ENCODE measurements at places on chromosomes 6 and 20.

GRCh38 chr6:111407686-111408085, 75.3 kb downstream of the REV3L start:
- DNase-seq = no peak

DNA sequence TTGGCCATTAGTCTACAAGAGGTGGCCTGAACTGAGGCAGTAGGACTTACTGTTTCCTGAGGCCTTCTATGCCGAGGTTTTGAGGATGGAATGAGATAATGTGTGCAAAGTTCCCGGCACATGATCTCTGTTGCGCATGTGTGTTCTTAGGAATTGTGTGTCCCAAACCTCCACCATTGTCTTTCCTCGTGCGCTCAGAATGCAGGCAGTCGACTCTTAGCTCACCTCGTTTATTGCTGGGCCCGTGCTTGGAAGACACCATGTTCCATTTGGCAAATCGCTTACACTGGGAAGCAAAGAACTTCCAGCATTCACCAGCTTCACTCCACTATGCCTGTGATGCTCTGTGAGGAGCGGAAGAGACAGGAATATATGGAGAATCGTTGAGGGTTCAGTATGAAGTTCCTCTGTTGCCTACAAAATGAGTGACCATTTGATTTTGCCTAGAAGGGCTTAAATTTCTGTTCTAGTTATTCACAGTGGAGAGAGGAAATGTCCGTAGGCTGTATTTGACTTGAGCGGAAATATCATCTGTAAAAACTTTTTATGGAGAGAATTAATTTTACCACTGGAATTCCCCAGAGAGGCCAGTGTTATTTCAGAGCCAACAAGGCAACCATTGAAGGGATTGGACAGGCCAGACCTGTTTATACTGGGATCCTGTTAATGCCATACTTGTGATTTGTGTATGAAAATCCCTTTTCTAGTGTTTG, 75.7 kb upstream of the CLDN20 start:
- DNase-seq = no peak

DNA sequence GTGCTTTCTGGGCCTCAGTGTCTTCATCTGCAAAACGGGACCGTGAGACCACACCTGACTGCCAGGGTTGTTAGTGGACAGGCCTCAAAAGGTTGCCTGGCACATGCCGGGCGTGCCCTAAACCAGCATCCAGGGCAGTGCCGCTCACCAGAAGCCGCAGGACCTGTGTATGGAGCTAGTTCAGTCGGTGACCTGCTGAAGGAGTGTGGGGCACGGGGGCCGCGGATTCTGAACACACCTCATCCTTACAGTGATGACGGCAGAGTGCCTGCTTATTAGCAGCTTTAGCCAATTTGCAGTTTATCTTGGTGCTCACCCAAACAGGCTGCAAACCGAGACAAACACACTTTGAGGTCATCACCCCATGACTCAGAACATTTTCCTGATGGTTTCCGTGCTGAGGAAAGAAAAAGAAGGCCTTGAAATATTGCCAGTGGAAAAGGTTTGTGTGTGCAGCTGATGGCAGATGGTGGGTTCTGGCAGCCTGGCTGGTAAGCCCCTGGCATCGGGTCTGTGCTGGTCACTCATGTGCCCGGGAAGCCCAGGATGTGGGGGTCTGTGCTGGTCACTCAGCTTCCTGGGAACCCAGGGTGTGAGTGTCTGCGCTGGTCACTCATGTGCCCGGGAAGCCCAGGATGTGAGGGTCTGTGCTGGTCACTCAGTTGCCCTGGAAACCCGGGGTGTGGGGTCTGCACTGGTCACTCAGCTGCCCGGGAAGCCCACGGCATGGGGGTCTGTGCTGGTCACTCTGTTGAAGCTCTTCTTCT, 153.8 kb downstream of the ERMARD start:
- no peak for DNase-seq

DNA sequence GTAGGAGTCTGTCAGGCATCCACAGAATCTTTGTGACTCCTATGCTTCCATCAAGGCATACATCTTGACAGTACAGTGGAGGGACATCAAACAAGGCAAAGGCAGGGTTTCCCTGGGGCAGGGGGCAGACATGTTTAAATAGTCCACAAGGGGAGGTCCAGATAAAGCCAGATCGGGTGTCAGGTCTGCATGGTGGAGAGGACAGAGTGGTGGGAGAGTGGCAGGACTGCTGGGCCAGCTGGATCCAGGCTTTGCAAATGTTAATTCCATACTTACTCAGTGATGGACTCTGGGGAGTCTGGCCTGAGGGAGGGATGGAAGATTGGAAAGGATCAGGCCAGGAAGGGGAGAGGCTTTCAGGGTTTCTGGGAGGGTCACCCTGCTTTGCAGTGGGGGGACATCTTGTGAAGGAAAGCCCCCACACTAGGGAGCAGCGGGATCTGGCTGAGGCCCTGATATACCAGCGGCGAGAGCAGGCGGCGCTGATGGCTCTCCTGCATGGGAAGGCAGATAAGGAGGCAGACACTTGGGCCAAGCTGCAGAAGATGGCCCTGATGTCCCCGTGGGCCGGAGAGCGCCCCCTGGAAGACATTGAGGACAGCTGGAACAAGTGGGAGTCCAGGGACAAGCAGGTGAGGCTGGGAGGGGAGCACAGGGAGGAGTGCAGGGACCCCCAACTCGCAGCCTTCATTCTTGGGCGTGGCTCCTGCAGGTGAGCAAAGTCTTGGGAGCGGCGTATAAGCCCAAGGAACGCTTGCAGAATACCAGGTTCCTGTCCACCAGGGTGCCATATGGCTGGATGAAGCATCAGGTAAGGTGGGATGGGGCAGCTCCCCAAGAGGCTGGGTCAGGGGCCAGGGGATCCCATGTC, 44.6 kb downstream of the SUN5 start:
- no peak for DNase-seq

DNA sequence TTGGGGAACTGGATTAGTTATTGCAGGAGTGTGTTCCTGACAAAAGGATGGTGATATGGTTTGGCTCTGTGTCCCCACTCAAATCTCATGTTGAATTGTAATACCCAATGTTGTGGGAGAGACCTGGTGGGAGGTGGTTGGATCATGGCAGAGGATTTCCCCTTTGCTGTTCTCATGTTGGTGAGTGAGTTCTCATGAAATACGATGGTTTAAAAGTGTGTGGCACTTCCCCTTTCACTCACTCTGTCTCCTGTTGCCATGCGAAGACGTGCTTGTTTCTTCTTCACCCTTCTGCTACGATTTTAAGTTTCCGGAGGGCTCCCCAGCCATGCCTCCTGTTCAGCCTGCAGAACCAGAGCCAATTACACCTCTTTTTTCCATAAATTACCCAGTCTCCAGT, 16.2 kb upstream of the TREM1 start:
- no peak for DNase-seq

GRCh38 chr6:100440935-100441334, 23.8 kb downstream of the SIM1 start:
- DNase-seq = no peak

DNA sequence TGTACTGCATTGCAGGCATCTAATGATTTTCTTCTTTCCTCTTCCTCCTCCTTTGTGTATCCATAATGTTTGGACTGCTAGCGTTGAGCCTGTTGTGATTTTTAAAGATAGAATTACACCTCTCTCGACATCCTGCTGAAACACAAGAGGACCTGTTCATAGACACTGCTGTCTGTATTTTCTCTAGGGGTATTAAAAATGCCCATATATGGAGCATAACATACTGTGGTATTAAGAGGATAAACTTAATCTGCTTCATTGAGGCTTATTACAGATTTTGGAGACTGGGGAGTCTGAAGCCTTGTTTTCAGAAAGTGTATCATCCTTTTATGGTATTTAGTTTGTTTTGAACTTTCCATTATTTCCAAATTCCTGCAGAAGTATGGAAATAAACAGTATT, 414.3 kb downstream of the CDKAL1 start:
- no peak for DNase-seq

DNA sequence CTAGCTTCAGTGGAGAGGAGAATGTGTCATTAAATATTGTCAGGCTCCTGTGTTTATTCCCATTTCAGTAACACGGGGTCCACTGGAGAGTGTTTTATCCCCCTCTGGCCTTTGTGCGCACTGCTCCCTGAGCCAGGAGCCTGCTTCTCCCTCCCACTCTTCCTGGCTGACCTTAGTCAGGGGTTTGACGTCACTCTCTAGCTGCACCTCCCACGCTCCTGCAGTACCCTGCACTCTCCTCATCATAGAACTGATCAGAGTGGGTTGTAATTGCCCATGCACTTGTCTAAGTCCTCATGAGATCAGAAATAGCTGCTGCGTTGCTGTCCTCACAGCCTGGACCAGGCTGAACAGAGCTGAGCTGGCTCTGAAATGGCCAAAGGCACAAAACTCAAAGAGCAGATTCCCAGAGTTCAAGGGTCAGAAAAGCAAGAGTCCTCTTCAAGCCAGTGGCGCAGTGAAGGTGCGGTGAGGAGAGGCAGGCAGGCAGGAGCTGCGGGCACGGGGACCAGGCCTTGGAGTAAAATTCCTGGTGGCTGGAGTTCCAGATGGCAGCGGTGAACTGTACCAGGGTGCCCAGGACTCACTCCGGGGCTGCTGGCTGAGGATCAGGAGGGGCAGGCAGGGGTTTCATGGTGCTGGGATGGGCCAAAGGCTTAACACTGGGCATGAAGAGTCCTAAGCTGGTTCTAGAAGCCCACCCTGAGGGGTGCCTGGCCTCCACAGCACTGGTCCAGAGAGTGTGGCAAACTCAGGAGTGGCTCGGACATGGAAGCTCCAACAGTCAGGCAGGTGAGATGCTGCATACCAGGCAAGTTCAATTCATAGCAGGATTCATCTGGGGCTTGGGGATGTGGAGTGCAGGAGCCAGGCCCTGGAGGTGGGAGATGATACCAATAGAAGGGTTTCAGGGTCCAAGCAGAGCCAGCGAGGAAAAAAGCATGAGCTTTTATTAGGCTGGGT, 170.9 kb downstream of the SCP2D1 start:
- no peak for DNase-seq

- no peak for DNase-seq
These were observed 16.0 kb downstream of the THBS2 start for GRCh38 chr6:169237496-169238134.

GRCh38 chr6:166998256-166999144, 697 bp upstream of the CEP43 start:
- no peak for DNase-seq

DNA sequence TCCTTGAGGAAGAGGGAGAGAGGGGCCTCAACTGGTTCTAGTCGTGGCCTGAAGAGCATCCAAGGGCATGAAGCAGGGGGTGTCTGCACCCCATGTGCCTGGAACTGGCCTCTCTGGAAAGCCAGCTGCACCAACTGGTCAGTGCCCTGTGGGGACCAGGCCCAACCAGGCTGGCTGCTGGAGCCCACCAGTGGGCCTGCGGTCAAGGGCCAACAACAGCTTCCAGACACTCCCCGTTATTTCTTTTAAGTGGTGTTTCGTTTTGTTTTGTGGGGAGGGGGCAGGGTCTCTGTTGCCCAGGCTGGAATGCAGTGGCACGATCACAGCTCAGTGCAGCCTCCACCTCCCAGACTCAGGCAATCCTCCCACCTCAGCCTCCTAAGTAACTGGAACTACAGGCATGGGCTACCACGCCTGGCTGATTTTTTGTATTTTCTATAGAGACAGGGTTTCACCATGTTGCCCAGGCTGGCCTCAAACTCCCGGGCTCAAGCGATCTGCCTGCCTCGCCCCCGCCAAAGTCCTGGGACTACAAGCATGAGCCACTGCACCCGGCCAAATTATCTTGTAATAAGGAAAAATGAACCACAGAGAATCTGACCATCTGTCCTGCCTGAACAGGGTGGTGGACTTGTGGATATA, 11.9 kb upstream of the C20orf144 start:
- no peak for DNase-seq

GRCh38 chr20:14922503-14923267, 585.3 kb upstream of the FLRT3 start:
- no peak for DNase-seq

GRCh38 chr20:3590164-3590563, 73.0 kb downstream of the GFRA4 start:
- DNase-seq = no peak

GRCh38 chr6:110944681-110945151, 13.8 kb upstream of the GTF3C6 start:
- DNase-seq = peak; percentile 57

DNA sequence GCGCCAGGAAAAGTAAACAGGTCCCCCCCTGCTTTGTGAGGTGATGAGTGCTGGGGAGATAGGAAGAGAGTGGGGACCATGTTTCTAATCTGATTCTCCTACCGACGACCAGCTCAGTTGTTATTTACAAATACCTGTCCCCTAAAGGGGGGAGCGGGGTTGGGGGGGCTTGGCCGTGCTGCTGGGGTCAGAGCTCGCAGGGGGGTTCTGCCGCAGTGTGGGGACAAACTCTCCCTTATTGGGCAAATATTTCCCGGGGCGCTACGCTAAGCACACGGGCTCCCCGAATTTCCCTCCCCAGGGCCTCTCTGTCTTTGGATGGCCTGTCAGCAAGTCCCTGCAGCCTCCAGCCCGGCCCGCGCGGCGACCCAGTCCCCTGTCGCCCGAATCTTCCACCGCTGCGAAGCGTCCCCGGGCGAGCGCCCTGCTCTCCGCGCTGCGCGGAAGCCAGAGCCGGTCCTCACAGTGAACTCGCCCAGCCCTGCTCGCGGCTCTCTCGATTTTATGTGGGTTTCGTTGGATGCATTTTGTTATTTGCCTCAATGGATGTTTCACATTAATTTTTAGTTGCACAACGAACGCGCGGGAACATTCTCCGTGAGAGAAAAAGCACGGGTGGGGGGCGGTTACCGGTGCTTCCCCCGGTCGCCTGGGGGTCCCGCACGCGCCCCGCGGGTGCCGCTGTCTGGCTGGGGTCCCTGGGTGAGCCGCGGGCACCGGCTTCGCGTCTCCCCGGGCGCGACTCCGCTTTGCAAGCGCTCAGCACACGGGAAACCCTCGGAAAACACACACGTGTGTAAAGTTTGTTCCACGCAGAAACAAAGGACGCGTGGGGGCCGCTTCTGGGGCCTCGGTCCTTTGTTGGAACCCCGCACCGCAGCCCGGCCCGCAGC, 1.5 kb upstream of the STX16 start:
- no peak for DNase-seq

DNA sequence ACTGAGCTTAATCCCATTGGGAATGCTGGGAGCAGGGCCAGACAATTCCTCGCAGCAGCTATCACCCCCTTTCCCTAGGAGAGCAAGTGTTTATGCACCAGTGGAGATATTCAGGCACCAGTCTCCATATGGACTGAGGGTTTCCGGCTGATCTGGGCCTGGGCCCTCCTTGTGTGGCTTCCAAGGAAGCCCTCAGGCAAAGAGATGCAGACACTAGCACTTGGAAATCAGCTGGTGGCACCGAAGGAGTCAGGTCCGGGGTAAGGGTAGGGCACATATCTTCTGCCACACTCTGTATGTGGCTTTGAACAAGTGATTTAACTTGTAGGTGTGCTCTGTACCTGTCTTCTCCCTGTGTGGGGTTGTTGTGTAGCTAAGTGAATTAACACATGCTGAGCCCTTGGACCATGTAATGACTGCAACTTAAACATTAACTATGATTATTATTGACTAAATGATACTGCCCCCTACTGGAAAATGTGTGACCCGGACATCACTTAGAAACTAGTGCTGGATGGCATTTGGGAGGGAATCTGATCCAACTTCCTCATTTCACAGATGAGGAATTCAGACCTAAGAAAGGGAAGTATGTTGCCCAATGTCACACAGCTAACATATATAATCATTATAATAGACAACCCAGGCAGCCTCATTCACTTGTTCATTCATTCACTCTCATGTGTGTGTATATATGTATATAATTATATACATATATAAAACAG, 19.3 kb upstream of the WFDC2 start:
- DNase-seq = peak; percentile 18

- DNase-seq = no peak
These were observed 49.3 kb downstream of the CLIC5 start for GRCh38 chr6:45966340-45966739.
